ENCODE measurements at places on chromosomes 7 and 10.

DNA sequence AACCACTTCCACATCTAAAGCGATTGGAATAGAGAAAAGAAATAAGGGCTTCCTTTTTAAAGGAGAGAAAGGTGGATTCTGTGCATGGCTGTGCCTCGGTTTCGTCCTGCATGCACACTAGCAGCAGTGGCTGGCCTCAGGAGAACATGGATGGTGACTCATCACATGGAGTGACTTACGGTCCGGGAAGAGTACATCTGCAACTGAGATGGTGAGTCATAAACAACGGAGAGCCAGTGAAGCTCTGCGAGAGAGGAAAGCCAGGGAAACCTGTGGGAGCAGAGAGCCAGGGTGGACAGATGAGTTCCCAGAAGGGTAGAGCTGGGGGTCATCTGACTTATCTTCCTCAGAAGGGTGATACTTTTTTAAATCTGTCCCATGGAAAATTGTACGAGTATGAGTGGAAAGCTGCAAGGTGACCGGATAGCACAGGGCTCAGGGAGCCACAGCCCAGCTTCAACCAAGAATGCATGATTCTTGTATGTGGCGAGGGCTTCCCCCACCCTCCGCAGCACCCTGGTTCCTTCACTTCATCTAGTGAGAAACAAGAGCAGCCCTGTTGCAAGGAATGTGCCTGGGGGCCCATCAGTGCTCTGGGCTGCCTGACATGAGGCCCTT lies 259.1 kb downstream of the KLF6 start:
- DNase-seq, result no peak

DNA sequence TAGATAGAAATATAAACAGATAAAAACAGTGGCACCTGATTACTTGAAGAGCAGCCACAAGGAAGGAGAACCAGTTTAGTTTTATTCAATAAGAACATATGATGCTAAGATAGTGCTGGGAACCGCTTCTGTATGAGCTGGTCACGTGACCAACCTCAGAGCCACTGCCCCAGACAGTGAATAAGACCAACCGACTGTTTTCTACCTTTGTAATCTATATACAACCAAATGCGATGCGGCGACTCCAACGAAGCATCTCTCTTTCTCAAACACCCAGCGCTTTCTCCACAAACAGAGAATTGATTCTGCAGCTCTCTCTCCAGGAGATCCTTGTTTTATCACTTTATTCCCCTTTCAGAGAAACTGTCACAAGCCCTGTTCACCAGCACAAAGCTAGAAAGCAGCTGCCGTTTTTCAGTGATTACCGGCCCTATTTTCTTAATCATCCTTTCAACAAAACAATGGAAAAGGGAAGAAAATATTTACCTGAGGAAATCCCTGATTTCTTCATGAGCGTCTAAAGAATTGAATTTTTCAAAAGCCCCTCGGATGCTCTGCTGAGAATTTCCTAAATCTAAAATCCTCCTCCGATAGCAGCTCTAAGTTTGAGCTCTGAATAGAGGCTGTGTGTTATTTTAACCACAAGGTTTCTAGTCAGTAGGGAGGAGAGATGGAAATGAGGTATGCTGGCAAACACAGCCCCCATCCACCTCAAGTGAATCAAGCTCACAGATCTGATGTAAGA lies 55.7 kb upstream of the JCAD start:
- no peak for DNase-seq

DNA sequence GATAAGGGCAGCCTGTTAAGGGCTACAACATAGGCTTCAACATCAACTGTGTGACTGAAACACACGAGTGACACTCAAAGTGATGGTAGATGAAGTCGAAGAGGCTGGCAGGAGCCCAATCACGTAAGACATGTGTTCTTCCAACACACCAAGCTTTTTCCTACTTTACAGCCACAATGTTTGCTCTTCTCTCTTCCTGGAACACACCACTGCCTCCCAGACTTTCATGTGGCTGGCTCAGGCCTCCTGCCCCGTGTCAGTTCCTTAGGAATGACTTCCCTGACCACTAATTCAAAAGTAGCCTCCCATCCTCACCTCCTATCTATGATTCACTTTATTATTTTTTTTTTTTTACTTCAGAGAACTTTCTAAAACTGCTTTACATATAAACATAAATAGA lies 209.2 kb downstream of the GPAM start:
- DNase-seq, result no peak

- DNase-seq, result no peak
Measured at GRCh38 chr10:3693022-3693697, 91.8 kb downstream of the KLF6 start.

DNA sequence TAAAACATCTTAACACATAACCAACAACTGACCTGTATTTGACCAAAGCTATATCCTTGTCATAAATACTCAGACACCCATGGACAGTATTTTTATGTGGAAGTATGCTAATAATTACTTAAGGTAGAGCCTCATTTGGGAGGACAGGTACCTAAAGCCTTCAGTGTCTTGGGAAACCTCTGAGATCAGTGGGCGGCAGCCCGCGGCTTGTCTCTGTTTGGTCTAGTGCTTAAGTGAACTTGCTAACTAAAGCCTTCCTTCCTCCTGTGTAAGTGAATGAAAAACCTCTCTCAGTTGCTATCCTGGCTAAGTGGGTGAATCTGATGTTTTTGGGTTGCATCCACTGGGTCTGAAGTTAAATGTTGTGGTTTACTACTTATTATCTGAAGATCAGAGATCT lies 144.5 kb upstream of the AGR3 start:
- no peak for DNase-seq

GRCh38 chr10:61887772-61888171 lies 13.7 kb upstream of the ARID5B start:
- DNase-seq, result no peak

GRCh38 chr10:77229704-77230103 lies 407.9 kb downstream of the KCNMA1 start:
- no peak for DNase-seq

DNA sequence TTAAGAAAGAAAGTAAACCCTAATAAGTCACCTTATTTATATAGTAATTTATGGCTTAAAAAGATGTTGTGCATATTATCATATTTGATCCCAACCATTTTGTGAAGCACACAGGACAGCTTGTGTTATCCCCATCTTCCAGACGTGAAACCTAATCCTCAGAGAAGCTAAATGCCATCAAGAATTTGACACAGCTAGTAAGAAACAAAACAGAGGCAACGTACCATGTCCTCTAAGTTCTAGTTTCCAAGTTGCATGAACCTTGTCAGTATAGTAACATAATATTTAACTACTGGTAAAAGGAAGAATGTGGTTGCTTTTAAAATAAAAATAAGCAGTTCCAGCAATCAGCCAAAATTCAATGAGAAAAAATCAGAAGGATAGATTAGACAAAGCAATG lies 41.5 kb downstream of the PTN start:
- no peak for DNase-seq

GRCh38 chr7:137393570-137393969 lies 50.0 kb upstream of the PTN start:
- DNase-seq, result no peak

DNA sequence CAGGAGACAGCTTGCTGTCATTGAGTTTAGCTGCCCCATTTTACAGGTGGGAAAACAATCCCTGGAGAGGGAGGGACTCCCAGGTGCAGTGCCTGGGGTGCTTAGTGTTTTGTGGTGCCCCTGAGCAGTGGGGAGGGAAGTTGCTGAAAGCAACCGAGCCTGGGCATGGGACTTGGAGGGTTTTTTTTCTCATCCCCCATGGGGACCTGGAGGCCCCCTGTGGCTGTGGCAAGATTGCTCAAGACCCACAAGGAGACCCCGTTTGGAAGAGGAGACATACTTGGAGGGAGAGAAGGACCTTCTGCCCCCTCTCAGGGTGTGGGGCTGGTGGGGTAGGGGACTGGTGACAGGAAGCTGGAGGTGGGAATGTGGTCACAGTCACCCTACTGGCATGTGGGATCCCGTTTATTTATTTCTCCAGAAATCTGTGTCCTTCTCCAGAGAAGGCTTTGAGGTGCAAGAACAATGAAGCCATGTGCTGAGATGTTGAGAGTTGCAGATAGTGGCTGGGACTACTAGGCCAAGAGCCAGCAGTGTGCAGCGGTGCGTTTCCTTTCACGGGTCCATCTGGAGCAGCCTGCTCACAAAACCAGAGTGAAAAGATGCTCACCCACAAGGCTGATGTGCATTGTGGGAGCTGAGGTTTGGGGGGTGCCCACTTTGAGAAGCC lies 21.5 kb downstream of the ZMIZ1 start:
- DNase-seq, result no peak

DNA sequence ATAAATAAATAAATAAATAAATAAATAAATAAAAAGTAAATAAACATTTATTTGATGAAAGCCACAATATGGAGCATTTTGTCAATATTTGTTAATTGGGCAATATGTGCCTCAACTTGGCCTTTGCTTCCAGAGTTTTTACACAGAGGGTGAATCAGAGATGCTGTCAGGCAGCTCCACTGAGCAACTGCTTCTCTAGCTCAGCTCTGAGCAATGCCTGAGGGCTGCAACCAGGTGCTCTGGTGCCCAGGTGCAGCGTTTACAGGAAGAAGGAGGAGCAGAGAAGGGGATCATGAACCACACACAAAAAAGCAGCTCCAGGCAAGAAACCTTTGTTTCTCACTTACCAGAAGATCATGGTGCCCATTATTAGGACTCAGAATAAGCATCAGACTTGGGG lies 876.2 kb upstream of the AUTS2 start:
- DNase-seq, result no peak

GRCh38 chr10:20128811-20129210 lies 312.6 kb downstream of the PLXDC2 start:
- DNase-seq, result no peak

DNA sequence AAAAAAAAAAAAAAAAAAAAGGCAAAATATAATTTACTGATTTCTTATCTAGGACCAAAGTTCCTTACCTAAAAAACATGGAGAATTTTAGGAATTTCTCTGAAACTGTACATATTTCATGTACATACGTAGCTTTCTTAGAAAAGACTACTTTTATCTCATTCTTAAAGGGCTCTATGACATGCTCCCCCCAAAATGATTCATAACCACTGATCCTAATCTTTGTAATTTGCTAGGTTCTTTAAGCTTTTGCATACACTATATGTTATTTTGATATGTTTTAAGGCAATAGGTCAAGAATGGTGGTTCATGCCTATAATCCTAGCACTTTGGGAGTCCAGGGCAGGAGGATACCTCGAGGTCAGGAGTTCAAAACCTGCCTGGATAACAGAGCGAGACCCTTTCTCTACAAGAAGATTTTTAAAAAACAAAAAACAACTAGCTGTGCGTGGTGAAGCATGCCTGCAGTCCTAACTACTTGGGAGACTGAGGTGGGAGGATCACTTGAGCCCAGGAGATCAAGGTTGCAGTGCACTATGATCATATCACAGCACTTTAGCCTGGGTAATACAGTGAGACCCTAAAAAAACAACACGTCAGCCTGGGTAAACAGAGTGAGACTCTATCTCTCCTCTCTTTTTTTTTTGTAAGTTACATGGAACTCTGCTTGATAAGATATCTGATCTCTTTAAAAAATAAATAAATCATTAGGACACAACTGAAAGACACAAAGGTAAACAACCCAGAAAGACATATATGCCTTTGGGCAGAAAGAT lies 54.8 kb downstream of the ATAD1 start:
- DNase-seq, result no peak

DNA sequence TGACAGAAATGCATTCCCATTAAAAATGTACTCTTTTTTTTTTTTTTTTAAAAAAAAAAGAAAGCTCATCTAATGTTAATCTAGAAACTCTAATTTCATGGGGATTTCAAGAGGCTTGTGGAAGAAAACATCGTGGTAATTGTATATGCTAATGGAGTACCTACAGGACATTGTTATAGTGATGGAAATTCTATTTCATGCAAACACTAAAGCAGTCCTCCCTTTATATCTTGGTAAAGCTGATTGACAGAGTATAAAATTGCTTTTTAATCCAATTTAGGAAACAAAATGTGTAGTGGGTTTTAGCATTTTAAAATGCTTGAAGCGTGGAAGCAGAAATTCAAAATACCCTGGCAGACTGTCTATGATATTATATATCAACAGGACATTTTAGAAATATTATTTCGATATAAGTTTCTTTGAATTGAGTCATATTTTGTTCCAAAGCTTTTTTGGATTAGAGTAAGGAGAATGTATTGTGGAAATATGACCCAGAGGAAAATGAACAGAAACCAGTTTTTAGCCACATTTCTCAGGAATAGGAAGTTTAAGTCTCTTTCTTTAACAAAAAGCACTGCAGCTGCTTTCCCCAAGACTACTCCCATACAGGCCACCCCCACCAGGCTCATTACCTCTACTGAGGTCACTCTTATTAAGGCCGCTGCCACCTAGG lies 121.9 kb downstream of the WNT2 start:
- DNase-seq, result no peak

GRCh38 chr7:148699024-148699781 lies 500 bp downstream of the CUL1 start:
- peak; percentile 45 for DNase-seq

GRCh38 chr7:92848441-92848840 lies 12.1 kb upstream of the CDK6 start:
- DNase-seq, result no peak

DNA sequence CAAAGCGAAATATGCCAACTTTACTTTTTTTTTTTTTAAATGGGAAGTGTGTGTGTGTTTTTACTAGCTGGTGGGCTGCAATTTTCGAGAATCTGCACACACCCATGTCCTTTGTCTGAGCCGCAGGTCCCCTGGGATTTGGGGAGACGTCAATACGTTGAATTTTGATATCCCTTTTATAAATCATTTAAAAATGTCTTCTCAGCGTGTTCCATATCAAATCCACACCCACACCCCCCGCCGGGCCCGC lies 404 bp upstream of the FMC1 start:
- DNase-seq, result no peak

- no peak for DNase-seq
Measured at GRCh38 chr7:141788296-141788695, 1.7 kb upstream of the TAS2R5 start.

DNA sequence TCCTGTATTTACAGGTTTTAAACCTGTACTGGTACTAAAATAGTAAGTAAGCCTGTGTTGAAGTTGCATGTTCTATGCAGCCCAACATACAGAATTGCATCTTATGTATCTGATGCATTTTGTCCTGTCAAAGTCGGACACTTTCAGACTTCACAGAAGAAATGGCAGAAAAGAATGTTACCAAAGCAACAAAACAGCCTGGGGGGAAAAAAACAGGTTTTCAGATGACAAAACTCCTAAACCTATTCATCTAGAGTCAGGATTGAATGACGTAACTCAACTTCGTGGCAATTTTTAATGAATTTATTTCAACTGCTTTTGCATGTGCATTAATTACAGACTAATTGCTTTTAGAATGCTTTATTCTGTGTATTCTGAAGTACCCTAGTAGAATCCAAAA lies 28.4 kb downstream of the CYTH3 start:
- no peak for DNase-seq

- no peak for DNase-seq
Measured at GRCh38 chr7:66076462-66077329, 1.1 kb downstream of the ASL start.

GRCh38 chr10:28020993-28021982 lies 22.4 kb upstream of the ODAD2 start:
- DNase-seq, result no peak

DNA sequence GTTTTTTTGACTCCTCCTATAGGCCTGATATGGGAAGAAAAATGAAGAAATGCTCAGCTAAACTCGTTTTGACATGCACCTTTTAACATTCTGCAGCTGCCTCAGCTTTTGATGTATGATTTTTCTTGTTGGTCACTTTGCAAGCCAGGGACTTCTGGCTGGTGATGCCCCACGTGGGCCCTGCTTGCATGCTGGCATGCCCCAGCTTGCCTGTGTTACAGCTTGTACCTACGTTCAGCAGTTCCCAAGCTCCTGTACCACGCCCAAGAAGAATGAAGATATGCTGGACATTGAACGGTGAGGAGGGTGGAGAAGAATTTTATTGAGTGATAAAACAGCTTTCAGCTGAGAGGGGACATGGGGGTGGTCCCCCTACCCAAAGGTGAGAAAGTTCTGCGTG lies 245.6 kb upstream of the FZD8 start:
- DNase-seq, result no peak

Data from stimulated activated CD4-positive, alpha-beta T cell treated with anti-CD3 and anti-CD28 coated beads, Interleukin-2, amount 100 ng/mL, for 48 hours (primary cell).